ENCODE measurements at places on chromosomes 1 and 21. TPM values are rescaled to one million over a fixed set of nuclear protein-coding genes. Genes with fewer than 3 reads are reported as not detected.

DNA sequence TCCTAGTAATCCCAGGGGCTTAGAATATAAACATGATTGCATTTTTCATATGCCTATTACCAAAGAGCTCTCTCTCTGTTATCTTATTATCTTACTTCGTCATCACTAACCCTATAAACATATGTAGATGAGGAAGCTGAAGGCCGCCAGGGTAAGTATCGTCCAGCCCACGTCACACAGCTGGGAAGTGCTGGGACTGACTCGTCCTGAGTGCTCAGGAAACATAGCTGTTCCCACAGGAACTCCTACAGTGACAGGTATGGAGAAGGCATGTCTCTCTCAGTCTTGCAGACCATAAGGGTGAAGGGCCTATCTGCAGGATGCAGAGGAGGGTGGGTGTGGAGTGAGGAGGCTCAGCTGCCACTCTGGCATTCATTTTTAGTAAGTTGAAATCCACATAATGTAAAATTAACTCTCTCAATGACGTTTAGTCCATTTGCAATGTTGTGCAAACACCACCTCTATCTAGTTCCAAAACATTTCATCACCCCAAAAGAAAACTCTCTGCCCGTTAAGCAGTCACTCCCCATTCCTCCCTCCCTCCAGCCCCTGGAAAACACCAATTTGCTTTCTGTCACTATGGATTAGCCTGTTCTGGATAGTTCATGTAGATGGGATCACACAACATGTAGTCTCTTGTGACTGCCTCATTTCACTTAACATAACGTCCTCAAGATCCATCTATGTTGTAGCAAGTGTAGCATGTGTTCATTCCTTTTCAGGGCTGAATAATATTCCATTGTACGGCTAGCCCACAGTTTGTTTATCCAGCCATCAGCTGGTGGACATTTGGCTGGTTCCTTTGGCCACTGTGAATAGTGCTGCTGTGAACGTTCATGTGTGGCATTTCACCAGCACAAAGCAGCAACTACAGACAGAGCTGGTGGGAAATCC is 68.3 kb downstream of the TCP10L start:
- no peak for DNase-seq

DNA sequence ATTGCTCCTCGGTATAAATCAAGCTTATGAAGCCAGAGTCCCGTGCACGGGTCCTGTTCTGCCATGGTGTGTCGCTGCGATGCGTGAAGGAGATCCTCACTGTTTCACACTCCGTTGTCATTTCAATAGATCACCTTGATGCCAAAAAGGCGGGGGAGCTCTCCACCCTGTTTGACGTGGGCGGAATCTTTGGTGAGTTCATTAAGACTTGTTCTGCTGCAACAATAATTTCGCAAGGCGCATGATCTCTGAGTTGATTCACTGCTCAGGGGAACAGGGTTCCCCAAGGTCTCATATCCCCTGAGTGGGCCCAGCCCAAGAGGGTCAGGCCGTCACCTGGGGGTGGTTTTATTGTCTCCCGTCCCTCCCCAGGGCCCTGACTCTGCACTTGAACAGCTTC is 50.0 kb downstream of the SLC37A1 start:
- no peak for DNase-seq

DNA sequence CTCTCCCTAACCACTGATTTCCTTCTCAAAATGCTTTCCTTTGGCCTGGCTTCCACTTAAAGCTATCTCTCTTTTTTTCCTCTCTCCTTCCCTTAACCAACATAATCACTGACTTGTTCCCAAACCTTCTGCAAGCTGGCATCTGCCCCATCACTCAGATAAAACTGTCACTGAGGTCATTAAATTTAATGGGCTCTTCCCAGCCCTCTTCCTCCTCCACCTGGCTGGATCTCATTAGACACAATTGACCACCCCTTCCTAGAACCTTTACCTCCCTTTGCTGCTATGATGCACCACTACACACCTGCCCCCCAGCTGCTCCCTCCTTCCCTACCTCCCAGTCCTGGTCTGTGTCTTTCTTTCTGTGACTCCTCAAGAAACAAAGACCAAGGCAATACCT is 44.0 kb upstream of the GJB5 start:
- DNase-seq, result no peak

The SPRR2D gene
- total RNA-seq, result not detected

DNA sequence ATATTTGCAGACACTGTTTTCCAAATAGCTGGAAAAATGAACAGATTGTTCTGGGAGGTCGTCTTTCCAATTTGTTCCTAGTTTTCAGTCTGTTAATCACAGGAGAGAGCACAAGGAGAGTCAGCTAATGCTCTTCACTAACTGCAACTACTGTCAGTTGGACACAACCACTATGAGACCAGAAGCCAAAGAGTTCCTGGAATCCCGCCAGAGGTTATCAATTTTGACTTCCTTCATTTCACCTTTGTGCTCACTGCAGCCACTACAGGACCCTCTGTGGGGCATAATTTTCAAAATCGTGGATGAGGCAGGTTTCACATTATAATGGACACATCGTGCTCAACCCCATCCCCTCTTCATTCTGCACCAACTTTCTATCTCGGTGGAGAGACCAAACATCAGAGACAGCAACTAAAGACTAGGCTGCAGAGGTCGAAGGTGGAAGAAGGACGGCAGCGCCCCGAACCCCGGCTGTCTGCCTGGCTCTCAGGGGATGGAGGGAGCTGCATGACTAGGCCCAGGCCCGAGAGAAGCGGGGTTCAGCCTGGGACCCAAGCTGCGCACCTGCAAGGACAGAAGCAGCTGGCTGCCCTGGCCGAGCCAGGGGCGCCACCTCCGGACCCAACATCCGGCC is 602 bp downstream of the KIAA0319L start:
- DNase-seq, result no peak

- DNase-seq, result no peak
Observed at GRCh38 chr1:39205781-39206464, 1.4 kb downstream of the MACF1 start.

The FCER1A gene
- 0.94 TPM for total RNA-seq

- DNase-seq, result no peak
Observed at GRCh38 chr1:18043871-18044270, 63.7 kb upstream of the IGSF21 start.

The UTS2 gene
- not detected for total RNA-seq

DNA sequence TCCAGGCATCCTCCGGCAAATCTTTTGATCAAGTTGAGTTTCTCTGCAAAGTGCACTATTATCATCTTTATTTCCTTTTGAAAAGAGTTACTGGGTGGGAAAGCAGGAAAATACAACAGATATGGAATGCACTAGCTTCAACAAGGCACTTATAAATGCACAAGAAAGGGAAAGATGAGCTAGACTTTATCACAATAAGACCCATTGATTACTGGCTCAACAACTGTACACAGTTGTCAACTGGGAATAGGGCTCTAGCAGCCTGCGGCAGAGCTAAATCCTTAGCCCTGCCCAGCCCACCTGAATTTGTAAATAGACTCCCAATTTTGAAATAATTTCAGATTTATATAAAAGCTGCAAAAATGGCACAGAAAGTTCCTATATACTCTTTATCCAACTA is 111.4 kb downstream of the CSMD2 start:
- DNase-seq, result no peak

DNA sequence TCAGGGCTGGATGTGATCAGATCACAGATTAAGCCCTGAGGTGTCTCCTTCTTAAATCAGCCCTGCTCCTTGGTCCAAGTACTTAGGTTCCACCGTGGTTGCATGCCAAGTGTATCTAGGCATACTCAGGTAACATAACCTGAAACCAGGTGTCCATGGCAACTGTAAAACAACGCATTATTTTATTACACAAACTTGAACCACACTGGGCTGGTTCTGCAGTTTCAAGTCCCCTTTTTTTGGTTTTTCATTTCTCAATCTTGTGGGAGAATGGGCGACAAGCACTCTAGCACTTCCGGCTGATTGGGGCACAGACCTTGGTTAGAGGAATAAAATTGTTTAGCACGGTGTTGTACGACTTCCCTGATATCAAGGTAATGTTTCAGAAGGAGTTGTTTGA is 65.2 kb downstream of the GBP6 start:
- no peak for DNase-seq

The FCRL6 gene
- total RNA-seq, result 0.32 TPM

- DNase-seq, result no peak
Observed at GRCh38 chr21:34819357-34819999, 150.7 kb downstream of the CLIC6 start.

DNA sequence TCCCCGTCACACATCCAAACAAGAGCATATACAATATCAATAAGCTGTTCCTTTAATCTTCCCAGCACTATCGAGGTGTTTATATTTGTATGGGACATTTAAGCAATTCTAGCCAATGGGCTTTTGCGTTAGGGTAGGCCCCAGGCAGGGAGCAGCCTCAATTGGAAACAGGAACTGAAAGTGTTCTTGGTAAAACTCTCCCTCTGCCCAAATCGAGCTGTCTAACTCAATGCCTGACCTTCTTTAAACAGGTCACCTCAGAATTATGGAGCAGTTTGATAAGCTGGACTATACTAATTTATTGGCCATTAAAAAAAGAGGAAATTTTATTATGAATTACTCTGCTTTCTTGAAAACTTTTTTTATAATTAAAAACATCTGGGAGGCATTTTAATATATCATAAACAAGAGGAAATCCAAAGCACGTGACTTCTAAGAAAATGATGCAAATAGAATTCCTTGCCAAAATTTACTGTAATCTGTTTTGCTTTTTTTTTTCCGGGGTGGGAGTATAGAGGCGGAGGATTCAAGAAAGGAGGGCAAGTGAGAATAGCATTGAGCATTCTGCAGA is 498.1 kb downstream of the LMO4 start:
- peak; percentile 54 for DNase-seq

DNA sequence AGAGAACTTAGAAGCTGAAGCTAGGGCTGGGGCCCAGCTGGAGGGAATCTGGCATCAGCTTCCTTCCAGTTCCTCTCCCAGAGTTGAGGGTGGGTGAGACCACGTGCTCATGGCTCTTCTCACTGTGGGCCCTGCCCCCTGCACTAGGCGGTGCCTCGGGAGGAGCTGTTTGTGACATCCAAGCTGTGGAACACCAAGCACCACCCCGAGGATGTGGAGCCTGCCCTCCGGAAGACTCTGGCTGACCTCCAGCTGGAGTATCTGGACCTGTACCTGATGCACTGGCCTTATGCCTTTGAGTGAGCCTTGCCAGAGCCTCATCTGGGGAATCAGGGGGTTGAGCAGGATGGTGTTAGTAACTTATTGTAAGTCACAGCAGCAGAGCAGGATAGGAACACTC is 16.1 kb downstream of the AKR1A1 start:
- peak; percentile 78 for DNase-seq

The PRDX6 gene
- total RNA-seq, result 539 TPM

GRCh38 chr1:30743584-30744059 is 14.0 kb downstream of the LAPTM5 start:
- DNase-seq, result no peak

The IVL gene
- not detected for total RNA-seq

DNA sequence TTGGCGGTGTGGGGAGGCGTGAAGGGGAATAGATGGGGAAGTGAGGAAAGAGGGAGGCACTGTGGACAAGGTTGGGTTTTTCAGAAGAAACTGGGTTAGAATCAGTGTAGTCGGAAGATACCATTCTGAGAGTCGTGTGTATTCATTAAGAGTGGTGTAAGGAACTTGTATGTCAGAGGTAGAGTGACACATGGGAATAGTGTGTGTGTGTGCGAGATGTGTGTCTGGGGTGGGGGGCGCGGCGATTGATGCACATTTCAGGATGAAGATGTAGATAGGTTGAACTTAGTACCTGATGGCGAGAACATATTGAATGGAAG is 878 bp downstream of the SMG7 start:
- DNase-seq, result no peak

DNA sequence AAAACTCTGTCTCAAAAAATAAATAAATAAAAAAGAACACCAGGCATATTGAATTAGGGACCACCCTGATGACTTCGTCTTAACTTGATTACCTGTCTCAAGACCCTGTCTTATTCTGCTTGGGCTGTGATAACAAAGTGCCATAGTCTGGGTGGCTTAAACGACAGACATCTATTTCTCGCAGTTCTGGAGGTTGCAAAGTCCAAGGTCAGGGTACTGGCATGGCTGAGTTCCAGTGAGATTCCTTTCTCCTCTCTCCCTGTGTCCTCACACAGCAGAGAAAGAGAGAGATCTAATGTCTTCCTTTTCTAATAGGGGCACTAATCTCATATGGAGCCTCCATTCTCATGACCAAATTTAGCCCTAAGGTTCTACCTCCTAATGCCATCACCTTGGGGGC is 145.6 kb downstream of the HUNK start:
- DNase-seq, result no peak

- no peak for DNase-seq
Observed at GRCh38 chr21:14646893-14647292, 100.8 kb upstream of the SAMSN1 start.

The TADA1 gene
- total RNA-seq, result 9.7 TPM

DNA sequence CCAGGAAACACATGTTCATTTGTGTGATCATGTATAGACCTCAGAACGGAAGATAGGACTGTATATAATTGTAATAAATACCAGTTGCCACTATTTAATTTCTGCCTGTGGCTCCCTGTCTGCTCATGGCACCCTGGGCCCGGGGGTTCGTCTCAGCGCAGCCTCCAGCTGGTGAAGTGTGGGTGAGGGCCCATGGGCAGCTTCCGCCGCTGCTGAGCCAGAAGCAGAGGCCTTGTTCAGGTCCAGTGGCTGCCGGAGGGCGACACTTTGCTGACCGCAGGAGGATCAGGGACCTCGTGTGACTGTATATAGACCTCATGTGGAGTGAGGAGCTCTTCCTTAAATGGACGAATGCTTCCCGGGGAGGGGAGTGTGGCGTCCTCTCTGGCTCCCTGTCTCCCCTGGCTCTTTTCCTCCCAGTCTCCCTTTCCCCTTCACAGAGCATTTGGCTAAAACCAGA is 155.9 kb downstream of the PEX14 start:
- peak; percentile 12 for DNase-seq

DNA sequence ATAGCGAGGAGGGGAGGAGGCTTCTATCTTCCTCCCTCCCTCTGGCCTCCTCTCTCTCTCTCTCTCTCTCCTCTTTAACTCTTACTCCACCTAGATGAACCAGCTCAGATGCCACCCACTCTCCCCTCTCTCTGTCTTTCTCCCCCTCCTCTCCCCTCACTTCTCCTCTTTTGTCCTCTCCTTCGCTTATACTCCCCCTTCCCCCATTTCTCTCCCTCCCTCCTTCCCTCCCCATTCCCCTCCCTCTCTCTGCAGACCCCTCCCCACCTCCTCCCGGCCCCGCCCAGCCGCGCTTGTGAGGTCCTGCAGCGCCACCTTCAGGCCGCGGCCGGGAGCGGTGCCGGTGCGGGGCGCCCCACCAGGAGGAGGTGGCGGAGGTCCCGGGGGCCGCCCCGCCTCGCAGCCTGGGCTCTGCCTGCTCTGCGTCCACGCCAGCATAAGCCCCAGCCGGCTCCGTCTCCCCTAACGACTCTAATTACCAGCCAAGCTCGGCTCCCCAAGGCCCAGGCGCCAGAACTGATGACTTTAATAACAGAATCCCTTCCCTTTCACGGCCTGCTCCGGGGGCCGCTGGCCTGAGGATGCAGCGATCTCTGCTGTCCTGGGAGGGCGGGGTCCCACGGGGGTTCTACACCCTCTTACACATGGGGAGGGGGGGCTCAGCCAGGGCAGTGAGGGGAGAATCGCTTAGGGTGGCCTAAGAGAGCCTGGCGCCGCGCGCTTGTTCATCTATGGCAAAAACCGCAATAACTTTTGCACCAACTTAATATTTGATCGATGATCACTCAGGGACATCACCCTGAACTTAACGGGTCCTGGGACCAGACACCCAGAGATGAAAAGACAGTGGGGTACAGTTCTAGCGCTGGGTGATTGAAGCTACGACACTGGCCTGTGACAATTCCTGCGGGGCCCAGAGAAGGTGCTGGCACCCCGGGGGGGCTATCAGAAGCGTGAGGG is 637.3 kb downstream of the MATN1 start:
- DNase-seq, result peak; percentile 74

GRCh38 chr1:53379662-53380002 is 51.8 kb upstream of the LRP8 start:
- DNase-seq, result no peak

Measured in Right ventricle myocardium superior (tissue), 1 donor.